ENCODE measurements at places on chromosomes 11 and 22.

GRCh38 chr11:63621071-63621470, 6.8 kb upstream of the PLAAT3 start:
- no peak for DNase-seq

GRCh38 chr11:116217006-116217405, 555.8 kb downstream of the BUD13 start:
- no peak for DNase-seq

GRCh38 chr11:68968306-68969250, 12.2 kb downstream of the MRGPRD start:
- DNase-seq = no peak

DNA sequence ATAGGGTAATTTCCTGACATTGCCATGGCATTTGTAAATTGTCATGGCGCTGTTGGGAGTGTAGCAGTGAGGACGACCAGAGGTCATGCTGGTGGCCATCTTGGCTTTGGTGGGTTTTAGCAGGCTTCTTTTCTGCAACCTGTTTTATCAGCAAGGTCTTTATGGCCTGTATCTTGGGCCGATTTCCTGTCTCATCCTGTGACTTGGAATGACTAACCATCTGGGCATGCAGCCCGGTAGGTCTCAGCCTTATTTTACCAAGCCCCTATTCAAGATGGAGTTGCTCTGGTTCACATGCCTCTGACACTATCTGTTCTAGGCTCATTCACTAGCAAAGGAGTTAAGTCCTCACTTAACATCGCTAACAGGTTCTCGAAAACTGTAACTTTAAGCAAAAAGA, 1374.2 kb downstream of the FAM181B start:
- DNase-seq = no peak

DNA sequence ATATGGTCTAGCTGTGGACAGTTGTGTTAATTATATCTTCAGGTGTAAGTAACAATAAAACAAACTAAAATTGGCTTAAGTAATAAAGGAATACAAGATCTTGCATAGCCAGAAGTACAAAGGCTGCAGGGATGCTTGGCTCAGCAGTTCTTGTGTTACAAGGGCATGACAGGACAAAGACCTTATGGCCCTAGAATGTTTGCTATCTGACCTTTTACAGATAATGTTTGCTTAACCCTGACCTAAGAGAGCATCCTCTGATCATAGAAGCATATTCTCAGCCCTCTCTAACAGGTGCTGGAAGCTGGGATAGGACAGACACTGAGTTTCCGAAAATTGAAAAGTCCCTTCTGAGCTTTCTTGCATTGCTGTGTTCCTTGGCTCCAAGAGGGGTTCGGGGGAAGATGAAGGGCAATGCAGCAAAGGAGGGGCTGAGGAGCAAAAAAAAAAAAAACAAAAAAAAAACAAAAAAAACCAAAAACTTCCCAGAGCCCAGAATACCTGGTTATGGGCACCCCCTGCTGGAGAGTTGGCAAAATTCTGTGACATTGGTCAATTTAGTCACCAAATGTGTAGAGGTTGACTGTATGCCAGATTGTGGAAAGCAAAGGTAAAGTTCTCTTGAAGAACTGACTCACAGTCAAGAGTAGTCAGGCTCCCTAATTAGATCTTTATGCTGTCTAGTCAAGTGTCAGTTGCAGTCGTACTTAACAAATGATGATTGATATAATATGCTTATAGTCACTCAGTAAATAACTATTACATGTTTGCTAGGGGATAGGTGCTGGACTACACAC, 10.4 kb upstream of the HIKESHI start:
- DNase-seq = no peak

DNA sequence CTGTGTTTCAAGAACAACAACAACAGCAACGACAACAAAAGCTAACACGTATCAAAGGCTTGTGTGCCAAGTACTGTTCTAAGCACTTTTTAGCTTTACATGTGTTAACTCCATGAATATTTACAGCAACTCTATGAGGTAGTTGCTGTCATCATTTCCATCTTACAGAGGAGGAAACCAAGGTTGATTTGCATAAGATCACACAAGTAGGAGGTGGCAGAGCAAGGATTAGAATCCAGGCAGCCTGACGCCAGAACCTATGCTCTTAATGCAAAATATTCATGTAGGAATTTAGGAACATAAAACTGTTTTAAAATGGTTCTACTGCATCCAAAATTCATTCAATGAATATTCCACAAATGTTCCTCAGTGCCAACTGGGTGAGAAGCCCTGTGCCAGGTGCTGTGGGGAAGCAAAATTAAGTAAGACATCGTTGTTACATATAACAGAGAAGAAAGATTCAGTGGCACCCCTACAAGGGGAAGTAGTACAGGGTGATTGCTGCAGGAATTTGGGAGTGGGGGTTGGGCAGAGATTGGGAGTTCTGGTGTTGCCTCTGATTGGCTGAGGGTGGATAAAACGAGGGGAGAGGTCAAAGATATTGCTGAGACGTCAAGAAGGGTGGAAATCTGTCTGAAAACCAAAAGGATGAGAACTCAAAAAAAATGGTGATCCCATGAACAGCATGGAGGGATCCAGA, 86.1 kb upstream of the ARHGAP20 start:
- DNase-seq = no peak
